NCI-H1105 (cell line): ENCODE measurements at places on chromosomes 4 and X.

- DNase-seq: no peak
Measured at GRCh38 chr4:182975806-182976205, 58.6 kb upstream of the DCTD start.

- no peak for DNase-seq
Measured at GRCh38 chr4:57114973-57115372, 4.8 kb upstream of the IGFBP7 start.

DNA sequence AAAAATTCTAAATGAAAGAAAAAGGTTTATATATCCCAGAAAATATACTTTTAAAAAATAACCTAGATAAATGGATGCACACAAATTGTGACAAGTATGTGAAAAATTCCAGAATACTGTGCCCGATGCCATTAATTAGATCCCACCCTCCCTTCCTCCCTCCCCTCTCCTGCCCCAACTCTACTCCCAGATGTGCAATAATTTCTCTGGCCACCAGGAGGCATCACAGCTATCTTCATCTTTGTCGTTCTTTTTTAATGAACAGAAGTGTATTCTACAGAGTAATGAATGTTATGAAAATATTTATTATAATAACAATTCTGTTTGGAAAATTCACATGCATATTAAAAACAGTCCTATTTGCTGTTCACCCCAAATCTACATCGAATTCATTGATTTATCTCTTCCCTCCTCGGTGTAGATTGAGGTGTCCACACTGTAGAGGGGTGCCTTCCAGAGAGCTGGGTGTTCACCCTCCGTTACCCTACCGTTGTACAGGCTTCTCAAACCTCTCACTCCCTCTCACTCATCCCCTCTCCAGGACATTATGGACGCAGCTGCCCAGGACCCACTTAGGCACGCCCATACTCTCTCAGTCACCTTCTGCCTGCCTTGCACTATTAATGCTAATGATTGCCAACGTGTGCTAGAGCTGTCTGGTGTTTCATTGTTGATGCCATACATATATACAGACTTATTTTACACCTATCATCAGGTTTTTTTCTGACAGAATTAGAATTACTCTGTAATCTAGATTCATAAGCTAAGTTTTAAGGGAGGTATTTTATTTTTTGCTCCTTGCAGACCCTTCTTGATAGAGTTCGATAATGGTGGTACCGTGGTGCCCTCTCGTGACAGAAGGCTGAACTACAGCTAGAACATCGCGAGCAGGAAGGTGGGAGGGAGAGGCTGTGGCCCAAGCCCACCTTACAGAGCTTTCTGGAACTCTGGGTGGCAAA is 14.1 kb downstream of the RAB40AL start:
- peak; percentile 44 for DNase-seq

- no peak for DNase-seq
Measured at GRCh38 chrX:108696690-108697089, 39.7 kb downstream of the IRS4 start.

DNA sequence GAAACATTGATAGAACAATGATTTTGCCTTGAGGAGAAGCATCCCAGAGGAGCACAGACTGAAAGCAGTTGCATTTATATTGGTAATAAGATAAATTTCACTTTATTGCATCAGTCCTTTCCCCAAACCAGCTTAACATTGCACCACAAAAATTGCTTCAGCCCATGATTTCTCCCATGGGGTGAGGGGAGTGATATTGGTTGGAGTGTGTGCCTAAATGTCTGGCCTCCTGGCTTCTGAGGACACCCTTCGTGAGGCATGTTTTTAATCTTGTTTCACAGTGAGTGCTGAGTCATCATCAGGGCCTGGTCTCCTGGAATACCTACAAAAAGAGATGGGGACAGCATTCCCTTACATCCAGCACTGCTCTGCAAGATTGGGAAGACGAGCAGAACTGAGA is 487.9 kb downstream of the C4orf33 start:
- no peak for DNase-seq
